ENCODE measurements at places on chromosomes 3 and 15.

DNA sequence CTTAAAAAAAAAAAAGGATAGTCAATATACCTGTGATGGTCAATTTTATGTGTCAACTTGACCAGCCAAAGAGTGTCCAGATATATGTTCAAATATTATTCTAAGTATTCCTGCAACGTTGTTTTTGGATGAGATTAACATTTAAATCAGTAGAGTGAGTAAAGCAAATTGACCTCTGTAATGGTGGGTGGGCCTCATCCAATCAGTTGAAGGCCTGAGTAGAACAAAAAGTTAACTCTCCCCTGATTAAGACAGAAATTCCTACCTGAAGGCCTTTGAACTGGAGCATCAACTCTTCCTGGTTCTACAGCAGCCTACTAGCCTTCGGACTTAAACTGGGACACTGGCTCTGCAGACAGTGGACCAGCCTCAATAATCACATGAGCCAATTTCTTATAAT is 154.1 kb downstream of the FGF12 start:
- H3K27me3 ChIP-seq = no peaks in the 10 kb centered on the region
- no peaks in the 10 kb centered on the region for H3K36me3 ChIP-seq
- DNase-seq = no peak
- H3K27ac ChIP-seq = no peak overlapping the region
- H3K4me3 ChIP-seq = no peak overlapping the region

GRCh38 chr15:70125605-70126004 is 27.9 kb upstream of the TLE3 start:
- H3K27ac ChIP-seq = no peak overlapping the region
- no peak for DNase-seq
- H3K36me3 ChIP-seq = no peaks in the 10 kb centered on the region
- H3K4me1 ChIP-seq = peaks cover 11% of the 10 kb centered on the region
- H3K4me3 ChIP-seq = no peak overlapping the region

DNA sequence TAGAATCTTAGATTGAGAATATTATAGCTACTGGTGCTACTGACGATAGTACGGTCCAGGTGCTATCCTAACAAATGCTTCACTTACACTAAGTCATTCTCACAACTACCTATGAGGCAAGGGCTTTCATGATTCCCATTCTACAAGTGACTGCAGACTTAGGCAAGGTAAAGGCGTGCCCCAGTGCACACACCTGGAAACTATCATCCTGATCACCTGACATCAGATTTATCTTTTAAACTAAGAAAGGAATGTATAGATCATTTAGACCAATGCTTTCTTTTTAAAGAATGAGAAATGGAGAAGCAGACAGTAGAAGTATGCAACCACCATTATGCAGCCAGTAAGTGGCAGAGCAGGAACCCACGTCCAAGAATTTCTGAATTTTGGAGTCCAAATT is 59.2 kb upstream of the LRRN1 start:
- no peaks in the 10 kb centered on the region for H3K36me3 ChIP-seq
- no peaks in the 10 kb centered on the region for H3K27me3 ChIP-seq
- H3K4me1 ChIP-seq = no peaks in the 10 kb centered on the region
- no peak overlapping the region for H3K27ac ChIP-seq
- DNase-seq = no peak

- H3K27ac ChIP-seq = no peak overlapping the region
- H3K4me3 ChIP-seq = no peak overlapping the region
- H3K36me3 ChIP-seq = no peaks in the 10 kb centered on the region
Observed at GRCh38 chr3:57036952-57037351, 23.5 kb upstream of the SPATA12 start.

DNA sequence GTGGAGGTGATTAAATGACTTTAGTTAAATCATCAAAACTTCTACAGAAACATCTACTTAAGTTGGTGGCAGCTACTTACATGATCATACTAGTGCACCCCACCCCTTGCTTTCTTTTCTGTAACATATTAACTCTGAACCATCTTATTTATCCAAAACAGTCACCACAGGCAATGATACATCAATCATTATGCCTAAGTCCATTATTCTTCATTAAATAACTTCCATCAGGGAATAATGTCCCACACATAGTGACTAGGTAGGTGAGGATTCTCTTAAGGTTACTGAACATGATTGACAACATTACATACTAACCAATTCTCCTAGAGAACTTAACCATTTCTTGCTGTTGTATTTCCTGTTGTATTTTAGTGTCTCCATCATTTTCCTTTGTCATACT is 210.2 kb downstream of the NR1D2 start:
- H3K27ac ChIP-seq = no peak overlapping the region
- no peaks in the 10 kb centered on the region for H3K36me3 ChIP-seq
- H3K27me3 ChIP-seq = no peaks in the 10 kb centered on the region
- DNase-seq = no peak
- no peak overlapping the region for H3K4me3 ChIP-seq

- no peaks in the 10 kb centered on the region for H3K36me3 ChIP-seq
- H3K27me3 ChIP-seq = peaks cover 16% of the 10 kb centered on the region
- H3K4me3 ChIP-seq = no peak overlapping the region
- DNase-seq = no peak
Observed at GRCh38 chr15:93070551-93071296, 18.3 kb downstream of the RGMA start.

- no peak overlapping the region for H3K27ac ChIP-seq
- no peaks in the 10 kb centered on the region for H3K36me3 ChIP-seq
- no peaks in the 10 kb centered on the region for H3K27me3 ChIP-seq
- H3K4me3 ChIP-seq = no peak overlapping the region
- no peak for DNase-seq
Observed at GRCh38 chr3:32562640-32563039, 8.0 kb downstream of the DYNC1LI1 start.

DNA sequence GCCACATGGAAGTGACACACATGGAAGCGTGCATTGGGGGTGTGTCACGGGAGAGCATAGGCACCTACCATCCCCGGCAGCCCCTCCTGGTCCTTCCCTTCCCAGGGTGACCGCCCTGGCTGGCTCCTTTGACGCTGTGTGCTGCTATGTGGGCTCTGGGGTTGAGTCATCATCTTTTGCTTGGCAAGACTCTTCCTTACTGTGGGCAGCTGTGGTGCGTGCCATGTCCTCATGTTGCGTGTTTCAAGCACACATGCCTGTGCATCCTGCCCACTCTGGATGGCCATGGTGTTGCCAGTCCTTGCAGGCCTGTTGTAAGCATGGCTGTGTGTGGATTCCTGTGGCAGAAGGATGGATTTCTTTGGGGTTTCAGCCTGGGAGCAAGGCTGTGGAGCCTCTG is 14.0 kb downstream of the PLXNA1 start:
- H3K27me3 ChIP-seq = no peaks in the 10 kb centered on the region
- no peak for DNase-seq
- peaks cover 7% of the 10 kb centered on the region for H3K4me1 ChIP-seq
- no peaks in the 10 kb centered on the region for H3K36me3 ChIP-seq

- no peak overlapping the region for H3K4me3 ChIP-seq
- no peaks in the 10 kb centered on the region for H3K36me3 ChIP-seq
- no peak for DNase-seq
- no peak overlapping the region for H3K27ac ChIP-seq
- no peaks in the 10 kb centered on the region for H3K4me1 ChIP-seq
Observed at GRCh38 chr3:105187344-105187743, 179.4 kb upstream of the ALCAM start.
